Stimulated activated CD8-positive, alpha-beta memory T cell treated with anti-CD3 and anti-CD28 coated beads, Interleukin-15, amount 100 ng/mL, for 1 hour (primary cell): ENCODE measurements at places on chromosomes 6 and 20.

- no peak for DNase-seq
Measured at GRCh38 chr6:118591897-118592296, 43.8 kb downstream of the PLN start.

GRCh38 chr6:39973661-39974060 lies 39.4 kb upstream of the MOCS1 start:
- DNase-seq = no peak

DNA sequence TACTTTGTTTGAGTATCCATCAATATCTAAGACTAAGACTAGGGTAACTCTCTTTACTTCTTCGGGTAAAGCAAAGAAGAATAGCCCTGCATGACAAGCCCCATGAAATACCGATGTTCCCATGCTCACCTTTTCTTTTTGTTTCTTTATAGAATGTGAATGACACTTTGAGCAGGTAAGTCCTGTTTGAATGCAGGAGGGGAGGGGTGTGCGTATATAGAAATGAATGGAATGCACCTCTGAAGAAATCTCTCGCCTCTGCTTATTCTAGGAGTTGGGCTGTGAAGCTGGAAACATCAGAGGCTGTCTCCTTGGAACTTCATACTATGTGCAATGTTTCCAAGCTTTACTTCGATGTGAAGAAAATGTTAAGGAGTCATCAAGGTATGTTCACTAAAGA lies 10.3 kb downstream of the TRIM38 start:
- DNase-seq = no peak

DNA sequence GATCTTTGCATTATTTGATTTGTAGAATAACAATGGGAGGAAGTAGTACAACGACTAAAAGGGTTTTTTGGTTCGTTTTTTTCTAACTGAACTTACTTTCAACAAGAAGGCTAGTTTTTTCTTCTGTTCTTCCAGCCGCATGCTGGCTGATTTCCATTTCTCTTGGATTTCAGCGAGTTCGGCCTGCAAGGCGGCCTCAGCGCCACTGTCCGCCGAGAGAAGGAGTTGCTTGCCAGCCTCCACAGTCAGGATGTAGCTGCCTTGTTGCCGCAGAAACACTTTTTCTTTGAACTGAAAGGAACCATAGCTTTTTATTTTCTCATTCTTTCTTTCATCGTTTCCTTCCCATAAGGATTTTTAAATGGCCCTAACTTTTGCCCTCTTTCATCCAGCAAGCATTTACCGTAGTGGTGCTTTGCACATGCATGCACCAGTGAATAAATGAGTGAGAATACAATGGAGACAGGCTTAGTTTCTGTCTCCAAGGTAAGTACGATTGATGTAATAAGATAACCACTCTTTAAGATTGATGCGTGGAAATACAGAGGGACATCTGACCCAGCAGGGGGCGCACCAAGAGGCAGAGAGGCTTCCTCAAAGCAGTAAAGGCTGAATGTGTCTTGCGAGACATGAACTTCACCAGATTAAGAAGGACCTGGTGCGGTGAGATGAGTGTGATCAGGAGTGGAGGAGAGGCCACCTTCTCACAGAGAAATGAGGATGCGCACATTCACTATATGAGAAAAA lies 398.8 kb downstream of the ESR1 start:
- DNase-seq = peak; percentile 24

DNA sequence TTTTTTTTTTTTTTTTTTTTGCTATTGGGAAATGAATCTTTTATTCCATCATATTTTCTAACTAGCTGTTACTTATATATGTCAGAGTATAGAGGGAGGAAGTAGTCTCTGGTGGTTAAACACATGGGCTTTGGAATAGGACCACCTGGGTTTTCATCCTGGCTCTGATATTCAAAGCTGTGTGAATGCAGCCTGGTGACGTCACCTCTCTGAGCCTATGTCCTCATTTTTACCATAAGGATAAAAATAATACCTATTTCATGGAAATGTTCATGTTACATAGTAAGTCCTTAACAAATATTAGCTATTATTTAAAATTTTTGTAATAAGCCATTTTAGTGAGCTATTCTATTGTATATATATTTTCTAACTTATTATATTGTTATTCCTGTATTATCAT lies 58.8 kb upstream of the TOX2 start:
- DNase-seq = no peak

DNA sequence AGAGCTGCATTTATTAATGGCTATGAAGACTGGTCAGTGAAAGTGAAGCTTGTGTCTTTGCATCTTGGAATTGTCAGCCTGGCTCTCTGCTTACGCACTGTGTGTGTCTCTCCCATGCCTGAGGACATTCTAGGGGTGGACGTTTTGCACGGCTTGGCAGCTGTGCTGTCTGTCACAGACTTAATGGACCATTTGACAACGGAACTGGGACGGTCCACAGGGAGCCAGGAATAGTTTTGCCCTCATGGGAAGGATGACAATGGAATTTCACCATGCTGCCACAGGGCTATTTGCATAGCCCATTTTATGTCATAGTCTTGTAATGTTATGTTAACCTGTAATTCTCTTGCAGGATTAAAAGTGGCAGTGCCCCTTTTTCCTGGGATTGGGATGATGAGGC lies 44.7 kb downstream of the OR2B6 start:
- DNase-seq = no peak

DNA sequence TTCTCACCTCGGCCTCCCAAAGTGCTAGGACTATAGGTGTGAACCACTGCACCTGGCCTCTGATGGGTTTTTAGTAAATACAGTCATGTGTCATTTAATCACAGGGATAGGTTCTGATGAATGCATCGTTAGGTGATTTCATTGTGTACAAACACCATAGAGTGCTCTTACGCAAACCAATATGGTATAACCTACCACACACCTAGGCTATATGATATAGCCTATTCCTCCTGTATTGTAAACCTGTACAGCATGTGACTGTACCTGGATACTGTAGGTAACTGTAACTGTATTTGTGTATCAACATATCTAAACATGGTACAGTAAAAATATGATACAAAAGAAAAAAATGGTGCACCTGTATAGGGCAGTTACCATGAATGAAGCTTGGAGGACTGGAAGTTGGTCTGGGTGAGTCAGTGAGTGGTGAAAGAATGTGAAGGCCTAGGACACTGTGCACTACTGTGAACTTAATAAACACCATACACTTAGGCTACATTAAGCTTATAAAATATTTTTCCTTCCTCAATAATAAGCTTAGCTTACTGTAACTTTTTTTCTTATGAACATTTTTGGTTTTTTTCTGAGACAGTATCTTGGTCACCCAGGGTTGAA lies 10.0 kb downstream of the BICRAL start:
- no peak for DNase-seq

DNA sequence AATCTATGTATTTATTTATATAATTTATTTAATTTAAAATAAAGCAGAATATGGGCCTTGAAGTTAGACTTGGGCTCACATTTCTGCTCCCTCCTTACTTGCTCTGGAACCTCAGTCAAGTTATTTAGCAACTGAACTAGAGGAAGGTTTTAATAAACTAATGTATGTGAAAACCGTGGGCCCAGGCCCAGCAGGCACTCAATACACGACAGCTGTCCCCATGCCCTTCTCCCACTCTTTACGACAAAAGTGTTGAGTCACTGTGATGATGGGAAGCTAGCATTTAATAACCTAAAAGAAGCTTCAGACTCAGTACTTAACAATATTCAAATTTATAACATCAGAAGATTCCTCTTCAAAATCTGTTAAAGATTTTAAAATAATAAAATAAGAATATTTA lies 46.7 kb downstream of the SERAC1 start:
- DNase-seq = no peak

DNA sequence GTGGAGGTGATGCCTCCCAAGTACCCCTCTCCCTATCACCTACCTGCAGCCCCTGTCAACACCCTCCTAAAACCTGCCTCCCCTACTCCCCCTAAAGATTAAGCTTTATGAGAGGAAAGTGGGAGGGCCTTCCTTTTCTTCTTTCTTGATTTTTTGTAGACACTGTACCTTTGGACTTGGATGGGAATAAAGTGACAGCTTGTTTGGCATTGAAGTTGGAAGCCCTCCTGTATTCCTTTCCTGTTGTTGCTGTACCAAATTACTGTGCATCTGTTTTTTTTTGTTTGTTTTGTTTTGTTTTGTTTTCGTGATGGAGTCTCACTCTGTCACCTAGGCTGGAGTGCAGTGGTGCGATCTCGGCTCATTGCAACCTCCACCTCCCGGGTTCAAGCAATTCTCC lies 99.3 kb upstream of the NFATC2 start:
- no peak for DNase-seq

- DNase-seq = no peak
Measured at GRCh38 chr6:43014434-43014909, 423 bp downstream of the KLHDC3 start.

DNA sequence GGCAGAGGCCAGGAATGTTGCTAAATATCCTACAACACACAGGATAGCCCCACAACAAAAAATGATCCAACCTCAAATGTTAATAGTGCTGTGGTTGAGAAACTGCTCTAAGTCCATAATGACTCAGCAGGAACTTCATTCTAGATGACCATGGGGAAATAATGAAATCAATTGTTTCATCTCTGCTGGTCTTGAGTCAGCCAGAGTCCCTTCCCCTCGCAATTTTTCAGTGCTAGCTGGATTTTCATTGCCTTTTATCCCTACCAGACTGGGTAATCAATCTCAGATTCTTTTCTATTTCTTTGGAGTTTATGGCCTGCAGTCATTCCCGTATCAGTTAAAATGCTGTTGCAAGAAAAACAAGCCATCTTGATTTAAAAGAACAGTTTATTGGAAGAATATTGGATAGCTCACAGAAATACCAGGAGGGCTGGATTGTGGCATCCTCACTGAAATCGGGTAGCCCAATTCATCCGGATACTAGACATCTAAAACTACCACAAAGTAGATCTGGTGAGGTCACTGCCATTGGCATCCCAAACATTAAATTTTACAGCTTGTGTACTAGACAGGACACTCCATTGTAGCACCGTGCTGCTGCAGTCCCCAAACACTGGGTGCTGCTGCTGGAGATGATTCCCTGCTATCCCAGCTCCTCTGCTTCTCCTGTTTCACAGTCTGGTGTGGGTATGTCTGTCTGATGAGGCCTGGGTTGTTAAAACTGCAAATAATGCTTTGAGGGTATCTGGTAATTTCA lies 30.3 kb upstream of the POPDC3 start:
- DNase-seq = no peak

DNA sequence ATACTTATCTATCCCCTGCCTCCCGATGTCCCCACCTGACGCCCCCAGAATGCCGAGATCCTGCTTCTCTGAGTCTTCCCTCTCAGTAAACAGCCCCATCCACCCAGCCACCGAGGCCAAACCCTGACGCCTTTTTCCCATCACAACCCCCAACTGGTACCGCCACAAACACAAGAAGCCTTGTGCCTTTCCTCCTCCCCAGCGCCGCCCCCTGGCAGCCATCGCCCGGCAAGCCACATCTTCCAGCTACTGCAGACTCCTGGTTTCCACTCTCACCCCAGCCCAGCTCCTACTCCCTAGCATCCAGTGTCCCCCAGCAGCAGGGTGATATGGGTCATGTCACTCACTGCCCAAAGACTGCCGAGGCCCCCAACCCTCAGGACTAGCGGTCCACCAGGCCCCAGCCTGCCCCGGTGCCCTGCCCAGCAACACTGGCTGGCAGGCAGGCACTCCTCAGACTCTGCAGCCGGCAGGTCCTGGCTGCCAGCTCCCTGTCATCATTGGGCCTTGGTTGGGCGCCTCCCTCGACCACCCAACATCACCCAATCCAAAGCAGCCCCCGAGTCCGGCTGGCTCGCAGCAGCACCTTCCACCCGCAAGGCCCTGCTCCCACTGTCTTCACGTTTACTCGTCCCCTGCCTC lies 11.2 kb downstream of the TCFL5 start:
- DNase-seq = no peak

DNA sequence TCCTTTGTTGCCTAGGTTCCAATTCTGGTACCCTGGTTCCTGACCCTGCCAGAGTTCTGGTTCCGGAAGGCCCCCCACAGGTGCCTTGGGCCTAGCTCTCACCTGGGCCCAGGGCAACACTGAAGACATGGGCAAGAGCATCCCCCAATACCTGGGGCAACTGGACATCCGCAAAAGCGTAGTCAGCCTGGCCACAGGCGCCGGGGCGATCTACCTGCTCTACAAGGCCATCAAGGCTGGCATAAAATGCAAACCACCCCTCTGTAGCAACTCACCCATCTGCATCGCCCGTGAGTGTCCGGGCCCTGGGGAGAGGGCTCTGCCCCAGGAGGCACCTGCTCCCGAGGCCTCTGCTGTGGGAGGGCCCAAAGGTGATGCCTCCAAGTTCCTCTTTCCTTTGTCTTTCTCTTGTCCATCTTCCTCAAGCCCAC lies at the start of gene ARMC12:
ARMC12 (plus strand) TSS at position 51 of the 431 bp plus-strand sequence; CDS start at position 128, 77 bp downstream.
- no peak for DNase-seq

GRCh38 chr6:142440600-142441293 lies 138.9 kb downstream of the ADGRG6 start:
- no peak for DNase-seq

DNA sequence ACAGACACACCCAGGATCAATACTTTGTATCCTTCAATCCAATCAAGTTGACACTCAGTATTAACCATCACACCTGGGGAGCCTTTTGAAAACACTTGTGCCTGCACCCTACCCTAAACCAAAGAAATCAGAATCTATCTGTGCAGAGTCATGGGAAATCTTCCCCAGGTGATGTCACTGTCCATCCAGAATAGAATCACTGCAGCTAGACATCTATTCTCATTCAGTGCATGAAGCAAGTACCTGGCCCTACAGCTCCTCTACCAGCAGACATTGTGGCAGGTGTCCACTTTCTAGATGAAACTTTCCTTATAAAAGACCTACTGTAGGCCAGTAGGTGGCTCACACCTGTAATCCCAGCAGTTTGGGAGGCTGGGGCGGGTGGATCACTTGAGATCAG lies 262.4 kb upstream of the MARCKS start:
- DNase-seq = no peak

DNA sequence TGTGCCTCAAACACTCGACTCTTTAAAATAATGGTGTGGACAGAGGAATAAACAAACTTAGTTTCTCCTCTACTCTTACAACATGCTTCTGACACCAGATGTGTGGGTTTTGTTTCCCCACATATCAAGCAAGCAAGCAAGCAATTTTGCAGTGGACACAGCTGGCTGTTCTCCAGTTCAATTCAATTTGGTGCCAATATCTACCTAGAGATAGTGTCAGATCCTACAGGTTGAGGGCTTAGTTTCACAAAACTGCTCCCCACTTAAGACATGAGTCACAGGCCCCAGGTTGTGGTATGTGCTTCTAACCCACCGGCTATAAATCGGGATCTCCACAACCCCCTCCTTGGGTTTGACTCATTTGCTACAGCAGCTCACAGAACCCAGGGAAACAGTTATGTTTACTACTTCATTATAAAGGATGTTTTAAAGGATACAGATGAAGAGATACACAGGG lies 131.4 kb upstream of the TRAF3IP2 start:
- DNase-seq = no peak

GRCh38 chr6:40532349-40533000 lies 54.7 kb downstream of the LRFN2 start:
- no peak for DNase-seq

- no peak for DNase-seq
Measured at GRCh38 chr6:83365931-83366330, 64.9 kb downstream of the ME1 start.
